Amygdala (tissue), 56 donors: ENCODE measurements at places on chromosomes 3 and 15.

DNA sequence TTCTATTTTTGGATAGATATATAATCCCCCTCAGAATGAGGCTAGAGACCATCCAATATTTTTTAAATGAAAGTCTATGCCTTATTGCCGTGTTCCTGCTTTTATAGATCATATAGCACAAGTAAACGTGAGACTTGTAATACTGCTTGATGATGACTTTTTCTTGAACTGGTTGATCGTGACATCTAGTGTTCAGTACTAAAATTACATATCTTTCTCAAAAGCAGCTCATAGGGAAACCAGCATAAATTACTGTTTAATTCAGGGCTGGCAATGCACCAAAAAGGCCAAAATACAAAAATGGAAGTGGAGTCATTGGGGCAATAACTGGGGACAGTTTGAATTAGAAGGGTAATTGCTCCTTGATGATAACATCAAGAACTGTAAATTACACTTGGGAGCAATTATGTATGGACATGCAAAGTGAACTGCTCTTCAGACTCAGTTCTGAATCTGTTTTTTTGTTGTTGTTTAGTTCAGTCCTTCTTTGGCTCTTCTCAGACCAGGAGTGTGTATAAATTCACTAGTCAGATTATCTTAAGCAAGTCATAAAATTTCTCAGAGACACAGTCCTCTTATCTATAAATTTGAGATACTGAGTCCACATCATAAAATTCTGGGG, 325.3 kb downstream of the THSD4 start:
- no peak for DNase-seq

DNA sequence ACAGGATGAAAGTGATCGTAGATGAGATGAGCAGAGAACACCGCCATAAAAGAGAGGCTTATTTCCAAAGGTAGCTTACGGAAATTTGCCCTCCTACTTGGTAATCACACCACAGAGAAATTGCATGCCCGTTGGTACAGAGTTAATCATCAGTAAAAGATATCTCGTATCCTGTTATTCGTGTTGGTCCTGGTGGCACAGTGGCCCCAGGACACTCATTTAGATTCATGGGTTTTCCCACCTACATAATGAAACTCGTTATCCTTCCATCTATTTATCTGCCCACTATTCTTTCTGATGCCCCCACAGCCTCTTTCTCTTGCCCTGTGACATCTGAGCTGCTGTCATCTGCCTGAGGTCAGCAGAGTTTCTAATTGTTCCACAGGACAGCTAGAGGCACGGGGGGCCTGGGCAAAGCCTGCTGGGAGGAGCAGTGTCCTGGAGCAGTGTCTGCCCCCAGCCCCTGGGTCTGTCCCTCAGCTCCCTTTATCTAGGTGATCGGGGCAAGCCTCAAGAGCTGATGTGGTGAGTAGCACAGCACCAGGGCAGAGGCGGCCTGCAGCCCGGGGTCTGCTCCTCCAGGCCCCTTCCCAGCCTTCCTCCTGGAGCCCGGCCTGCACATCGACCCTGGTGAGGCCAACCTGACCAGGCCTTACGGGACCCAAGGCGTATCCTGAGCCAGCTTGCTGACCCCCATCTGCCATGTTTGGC, 42.2 kb downstream of the PXYLP1 start:
- no peak for DNase-seq

DNA sequence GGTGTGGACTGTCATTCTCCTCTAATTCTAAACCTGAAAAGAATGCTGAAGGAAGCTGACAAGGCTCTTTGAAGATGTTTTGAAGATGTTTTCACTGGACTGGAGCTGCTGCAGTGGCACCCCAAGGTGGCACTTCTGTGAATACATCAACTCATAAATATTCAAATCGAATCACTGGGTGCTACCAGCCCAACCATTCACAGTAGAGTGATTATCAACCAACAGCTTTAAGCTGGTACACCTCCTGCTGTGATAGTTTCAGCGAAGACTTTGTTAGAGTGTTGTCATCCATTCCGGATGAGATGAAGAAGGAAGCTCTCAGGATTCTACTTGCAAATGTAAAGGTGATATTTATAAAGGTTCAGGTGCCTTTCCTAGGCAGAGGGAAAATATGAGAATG, 106.6 kb downstream of the LSAMP start:
- no peak for DNase-seq

DNA sequence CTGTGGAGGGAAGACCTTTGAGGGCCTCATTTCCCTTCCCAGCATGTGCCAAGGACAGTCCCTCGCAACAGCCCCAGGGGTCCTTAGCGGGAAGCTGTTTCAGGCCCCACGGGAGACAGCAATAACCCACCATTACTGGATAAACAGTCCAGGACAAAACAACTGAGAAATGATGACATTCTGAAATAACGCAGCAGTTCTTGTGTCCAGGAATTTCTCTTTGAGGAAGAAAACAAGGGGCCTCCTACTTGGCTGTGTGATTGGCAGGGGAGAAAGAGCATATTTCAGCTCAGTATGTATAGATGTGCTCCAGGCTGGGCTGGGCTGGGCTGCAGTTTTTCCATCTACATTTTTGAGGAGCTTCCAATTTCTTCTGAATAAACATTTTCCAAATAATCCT, 82.2 kb upstream of the THBS1 start:
- DNase-seq = no peak

DNA sequence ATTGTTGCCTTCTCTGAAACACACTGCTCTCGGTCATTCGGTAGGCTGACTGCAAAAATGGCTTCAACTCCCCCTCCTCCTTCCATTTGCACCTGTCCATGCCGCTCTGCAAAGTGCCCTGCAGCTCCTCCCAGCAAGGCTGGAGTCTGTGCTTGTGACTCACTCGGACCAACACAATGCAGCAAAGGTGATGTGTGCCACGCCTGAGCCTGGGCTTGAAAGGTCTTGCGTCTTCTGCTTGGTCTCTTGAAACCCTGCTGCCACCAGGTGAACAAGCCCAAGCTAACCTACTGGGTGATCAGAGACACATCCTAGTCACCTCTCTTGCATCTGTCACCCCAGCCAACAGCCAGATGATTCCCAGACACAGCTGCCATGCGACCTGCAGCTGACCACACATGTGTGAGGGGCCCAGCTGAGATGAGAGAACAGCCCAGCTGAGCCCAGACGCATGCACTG, 71.1 kb downstream of the MGLL start:
- no peak for DNase-seq

GRCh38 chr3:105829229-105829628, 39.6 kb downstream of the CBLB start:
- DNase-seq = no peak

DNA sequence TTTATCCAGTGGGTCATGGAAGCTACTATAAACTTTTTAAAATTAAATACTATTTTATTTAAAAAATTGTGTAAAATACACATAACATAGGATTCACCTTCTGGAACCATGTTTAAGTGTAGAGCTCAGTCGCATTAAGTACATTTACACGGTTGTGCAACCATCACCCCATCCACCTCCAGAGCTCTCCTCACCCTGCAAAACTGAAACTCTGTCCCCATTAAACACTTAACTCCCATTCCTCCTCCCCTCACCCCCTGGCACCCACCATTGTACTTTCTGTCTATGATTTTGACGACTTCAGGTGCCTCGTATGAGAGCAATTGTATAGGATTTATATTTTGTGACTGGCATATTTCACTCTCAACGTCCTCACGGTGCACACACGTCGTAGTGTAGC, 70.7 kb downstream of the APBA2 start:
- no peak for DNase-seq

DNA sequence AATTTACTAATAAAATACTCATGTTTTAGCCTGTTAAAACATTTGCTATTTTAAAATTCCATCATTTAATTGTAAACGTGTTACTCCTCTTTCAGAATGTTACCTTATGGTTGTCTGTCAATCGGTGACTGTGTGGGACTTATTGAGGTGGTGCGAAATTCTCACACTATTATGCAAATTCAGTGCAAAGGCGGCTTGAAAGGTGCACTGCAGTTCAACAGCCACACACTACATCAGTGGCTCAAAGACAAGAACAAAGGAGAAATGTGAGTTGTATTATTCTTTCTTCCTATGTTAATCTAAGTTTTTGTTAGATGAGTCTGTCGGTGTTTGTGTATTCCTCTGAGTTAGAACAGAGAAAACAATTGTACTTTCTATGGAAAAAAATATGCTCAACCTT, 21.7 kb downstream of the KCNMB3 start:
- DNase-seq = no peak

GRCh38 chr3:12768579-12769527, 9.8 kb upstream of the TMEM40 start:
- DNase-seq = no peak

- DNase-seq = no peak
These were observed 13.0 kb upstream of the DNAJC13 start for GRCh38 chr3:132404276-132404675.

GRCh38 chr15:92690395-92690794, 34.8 kb upstream of the FAM174B start:
- no peak for DNase-seq

- DNase-seq = peak; percentile 52
These were observed 215.6 kb upstream of the RBMS3 start for GRCh38 chr3:29065211-29065785.

DNA sequence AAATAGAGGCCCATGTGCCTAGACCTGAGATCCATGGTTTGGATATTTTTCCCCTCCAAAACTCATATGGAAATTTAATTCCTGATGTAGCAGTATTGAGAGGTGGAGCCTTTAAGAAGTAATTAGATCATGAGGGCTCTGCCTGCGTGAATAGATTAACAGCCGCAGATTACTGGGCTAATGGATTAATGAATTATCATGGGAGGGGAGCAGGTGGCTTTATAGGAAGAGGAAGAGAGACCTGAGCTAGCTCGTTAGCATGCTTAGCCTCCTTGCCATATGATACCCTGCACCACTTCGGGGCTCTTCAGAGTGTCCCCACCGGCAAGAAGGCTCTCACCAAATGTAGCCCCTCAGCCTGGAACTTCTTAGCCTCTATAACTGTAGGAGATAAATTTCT, 15.8 kb downstream of the ARHGEF26 start:
- no peak for DNase-seq

DNA sequence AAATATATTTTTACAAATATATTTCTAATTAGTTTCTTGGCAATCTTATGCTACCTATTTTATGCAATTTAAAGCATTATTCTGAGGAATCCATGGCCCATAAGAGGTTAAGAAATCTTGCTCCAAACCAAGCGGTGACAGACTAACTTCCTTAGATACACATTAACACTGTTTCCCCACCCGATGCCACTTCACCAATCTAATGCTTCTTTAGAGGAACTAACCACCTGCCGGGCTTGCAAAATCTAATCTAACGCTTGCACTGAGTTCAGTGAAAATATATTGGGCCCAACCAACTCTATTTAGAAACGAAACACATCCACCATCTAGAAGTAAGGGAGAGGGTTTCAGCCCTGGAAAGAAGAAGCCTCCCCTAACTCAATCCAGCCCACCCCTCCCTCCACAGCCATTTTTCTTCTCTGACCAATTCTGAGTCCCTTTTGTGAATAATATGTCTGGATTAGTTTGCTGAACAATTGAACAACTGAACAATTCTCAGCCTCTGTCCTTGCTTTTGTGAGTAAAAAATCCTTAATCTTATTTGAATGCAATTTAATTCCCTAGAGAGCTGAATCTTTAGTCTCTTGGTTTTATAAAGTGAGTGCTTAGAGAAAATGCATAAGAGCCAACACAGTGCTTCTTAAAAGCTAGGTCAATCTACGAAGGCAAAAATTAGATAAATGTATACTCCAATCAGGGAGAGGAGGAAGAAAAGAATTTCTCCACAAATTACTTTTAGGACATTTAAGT, 150.4 kb upstream of the ADAMTS9 start:
- DNase-seq = no peak

- DNase-seq = no peak
These were observed 83.0 kb downstream of the RSL24D1 start for GRCh38 chr15:55113736-55114135.

DNA sequence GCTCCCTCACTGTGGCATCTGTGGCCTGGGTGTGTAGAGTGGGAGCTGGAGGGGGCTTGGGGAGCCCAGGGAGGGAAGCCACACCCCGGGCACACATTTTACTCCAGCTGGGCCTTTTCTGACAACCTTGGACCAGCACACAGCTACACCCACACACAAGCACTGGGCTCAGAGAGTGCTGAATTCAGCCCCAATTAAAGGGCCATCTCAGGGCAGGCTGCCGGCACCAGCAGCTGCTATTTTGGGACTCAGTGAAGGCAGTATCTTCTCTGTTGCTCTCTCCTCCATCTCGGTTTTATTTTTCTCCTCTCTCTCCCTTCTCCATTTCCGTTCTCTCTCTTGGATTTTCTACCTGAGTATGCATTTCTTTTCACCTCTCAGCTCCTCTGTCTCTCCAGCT, 19.1 kb upstream of the TBC1D21 start:
- no peak for DNase-seq

DNA sequence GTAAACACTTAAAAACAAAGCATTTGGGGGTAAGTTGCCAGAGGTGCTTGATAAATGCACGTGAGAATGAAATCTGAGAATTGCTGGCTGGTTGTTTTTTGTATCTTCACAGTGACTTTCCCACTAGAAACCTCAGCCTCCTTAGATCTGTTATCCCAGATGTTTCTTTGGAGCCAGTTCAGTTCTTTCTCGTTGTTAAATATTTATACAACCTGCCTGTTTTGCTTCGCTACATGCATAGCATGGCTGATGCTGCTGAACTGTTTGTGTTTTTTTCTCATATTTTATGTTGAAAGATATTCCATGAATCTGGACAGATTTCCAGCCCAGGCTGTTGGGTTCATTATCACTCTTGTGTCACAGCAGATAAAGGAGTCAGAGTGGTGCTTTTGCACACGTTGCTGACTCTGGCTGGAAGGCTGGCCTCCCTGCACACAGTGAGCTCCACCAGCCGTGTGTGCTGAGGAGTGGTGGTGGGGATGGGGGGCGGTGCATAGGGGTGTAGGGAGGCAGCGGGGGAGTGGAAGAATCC, 80.2 kb downstream of the ARNT2 start:
- no peak for DNase-seq

DNA sequence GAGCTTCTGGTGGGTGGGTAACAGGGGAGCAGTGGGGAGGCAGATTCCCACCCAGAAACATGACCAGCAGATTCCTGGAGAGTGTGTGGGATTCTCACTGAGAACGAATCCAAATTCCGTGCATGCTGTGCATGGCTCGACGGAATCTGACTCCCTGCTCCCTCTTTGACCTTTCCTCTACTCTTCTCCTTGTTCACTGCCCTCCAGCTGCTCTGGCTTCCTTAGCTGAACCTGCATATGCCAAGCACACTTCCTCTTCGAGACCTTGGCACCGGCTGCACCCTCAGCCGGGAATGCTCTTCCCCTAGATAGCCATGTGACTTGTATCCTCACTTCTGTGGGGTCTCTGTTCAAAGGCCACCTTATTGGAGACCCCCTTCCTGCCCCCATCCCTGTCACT, 6.3 kb downstream of the INSYN1 start:
- DNase-seq = no peak
